Uterus (tissue), 4 donors: ENCODE measurements at places on chromosomes 2 and 18.

- DNase-seq = peak; percentile 33
Observed at GRCh38 chr2:24919506-24920097, 435 bp downstream of the ADCY3 start.

DNA sequence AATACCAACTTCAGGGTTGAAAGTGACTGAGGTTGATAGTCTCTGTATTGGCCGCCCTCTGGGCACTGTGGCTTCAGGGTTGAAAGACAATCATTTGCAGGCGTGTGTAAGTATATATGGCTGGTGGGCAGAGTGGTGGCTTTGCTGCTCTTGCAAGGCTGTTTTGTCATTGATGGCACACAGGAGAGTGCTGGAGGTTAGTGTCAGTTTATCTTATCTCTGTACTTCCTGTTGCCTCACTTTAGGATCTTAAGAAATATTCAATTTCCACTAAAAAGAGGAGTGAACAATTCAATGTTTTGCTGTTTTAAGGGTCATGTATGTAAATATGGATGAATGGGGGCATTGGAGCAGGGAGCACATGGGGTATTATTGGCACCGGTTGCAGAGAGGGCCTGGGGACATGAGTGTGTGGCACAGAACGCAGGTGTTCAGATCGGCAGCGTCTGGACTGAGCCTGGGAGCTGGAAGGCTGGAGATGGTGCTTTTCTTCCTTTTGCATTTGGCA lies 51.5 kb downstream of the NCK2 start:
- DNase-seq = no peak

DNA sequence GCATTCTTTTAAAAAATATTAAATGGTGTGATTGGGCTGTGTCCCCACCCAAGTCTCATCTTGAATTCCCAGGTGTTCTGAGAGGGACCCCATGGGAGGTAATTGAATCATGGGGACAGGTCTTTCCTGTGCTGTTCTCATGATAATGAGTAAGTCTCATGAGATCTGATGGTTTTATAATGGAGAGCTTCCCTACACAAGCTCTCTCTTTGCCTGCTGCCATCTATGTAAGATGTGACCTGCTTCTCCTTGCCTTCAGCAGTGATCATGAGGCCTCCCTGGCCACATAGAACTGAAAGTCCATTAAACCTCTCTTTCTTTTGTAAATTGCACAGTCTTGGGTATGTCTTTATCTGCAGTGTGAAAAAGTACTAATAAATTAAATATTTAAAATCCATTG lies 10.3 kb downstream of the PPM1B start:
- no peak for DNase-seq

DNA sequence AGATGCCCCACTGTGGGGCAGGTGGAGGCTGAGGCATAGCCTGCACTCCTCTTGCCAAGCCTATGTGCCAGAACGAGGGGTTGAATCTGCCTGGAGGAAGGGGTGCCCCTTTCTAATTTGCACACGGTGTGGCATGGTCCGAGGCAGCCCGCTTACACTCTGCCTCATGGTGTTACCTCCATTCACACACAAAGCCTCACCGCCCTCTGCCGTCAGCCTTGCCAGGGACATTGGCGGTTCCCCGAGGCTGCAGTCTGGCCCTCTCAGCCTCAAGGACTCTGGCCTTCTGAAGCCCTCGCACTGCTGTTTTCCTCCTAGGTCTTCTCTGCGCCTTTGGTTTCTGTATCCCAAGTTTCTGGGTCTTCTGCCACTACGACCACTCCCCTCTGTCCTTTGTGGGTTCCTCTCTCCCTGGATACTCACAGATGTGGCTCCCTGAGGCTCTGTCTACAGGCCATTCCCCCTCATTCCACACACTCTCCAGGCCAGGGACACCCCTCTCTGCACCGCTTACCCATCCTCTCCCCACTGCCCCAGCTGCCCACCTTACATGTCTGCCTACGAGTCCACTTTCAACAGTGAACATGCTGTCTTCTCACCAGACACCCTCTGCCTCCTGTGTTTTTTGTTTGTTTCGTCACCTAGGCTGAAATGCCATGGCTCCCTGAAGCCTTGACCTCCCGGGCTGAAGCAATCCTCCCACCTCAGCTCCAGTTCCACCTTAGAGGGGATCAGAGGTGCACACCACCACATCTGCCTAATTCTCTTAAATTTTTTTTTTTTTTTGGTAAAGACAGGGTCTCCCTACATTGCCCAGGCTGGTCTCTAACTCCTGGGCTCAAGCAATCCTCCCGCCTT lies 7.9 kb upstream of the ASPRV1 start:
- no peak for DNase-seq

DNA sequence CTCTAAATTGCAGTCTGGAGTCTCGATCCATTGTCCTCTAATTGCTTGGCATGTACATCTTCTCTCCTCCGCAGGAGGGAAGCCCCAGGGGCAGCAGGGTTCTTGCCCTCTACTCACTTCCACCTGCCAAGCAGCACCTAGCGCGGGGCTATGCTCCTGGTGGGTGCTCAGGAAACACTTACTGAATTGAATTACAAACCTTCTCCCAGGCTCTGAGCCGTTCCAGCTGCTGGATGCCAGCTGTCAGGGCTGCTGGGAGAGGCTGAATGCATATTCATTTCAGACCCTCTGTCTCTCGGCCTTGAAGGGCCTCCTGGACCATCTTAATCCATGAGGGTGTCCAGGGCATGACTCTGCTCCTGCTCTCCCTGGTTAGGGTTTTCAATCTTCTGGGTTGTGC lies 94.0 kb downstream of the CELF4 start:
- DNase-seq = no peak
